Heart left ventricle (tissue), 16 donors: ENCODE measurements at places on chromosomes 6 and 20. TPM values are rescaled to one million over a fixed set of nuclear protein-coding genes. Genes with fewer than 3 reads are reported as not detected.

Gene QKI
- 451 TPM for total RNA-seq

Gene ADGRF5
- 75.6 TPM for total RNA-seq

GRCh38 chr20:39717936-39718335 lies 755.8 kb downstream of the DHX35 start:
- H3K27ac ChIP-seq = no peak overlapping the region
- DNase-seq = no peak
- H3K4me1 ChIP-seq = no peaks in the 10 kb centered on the region
- no peak overlapping the region for H3K4me3 ChIP-seq

GRCh38 chr6:28658475-28659249 lies 133.0 kb downstream of the GPX5 start:
- no peak overlapping the region for H3K27ac ChIP-seq
- no peaks in the 10 kb centered on the region for H3K36me3 ChIP-seq
- no peak for DNase-seq
- peaks cover 4% of the 10 kb centered on the region for H3K27me3 ChIP-seq
- H3K4me3 ChIP-seq = peak overlapping the region; percentile 45

Gene TCF21
- total RNA-seq = 2.1 TPM

Gene TGM3
- not detected for total RNA-seq

Gene HCRTR2
- total RNA-seq = not detected

DNA sequence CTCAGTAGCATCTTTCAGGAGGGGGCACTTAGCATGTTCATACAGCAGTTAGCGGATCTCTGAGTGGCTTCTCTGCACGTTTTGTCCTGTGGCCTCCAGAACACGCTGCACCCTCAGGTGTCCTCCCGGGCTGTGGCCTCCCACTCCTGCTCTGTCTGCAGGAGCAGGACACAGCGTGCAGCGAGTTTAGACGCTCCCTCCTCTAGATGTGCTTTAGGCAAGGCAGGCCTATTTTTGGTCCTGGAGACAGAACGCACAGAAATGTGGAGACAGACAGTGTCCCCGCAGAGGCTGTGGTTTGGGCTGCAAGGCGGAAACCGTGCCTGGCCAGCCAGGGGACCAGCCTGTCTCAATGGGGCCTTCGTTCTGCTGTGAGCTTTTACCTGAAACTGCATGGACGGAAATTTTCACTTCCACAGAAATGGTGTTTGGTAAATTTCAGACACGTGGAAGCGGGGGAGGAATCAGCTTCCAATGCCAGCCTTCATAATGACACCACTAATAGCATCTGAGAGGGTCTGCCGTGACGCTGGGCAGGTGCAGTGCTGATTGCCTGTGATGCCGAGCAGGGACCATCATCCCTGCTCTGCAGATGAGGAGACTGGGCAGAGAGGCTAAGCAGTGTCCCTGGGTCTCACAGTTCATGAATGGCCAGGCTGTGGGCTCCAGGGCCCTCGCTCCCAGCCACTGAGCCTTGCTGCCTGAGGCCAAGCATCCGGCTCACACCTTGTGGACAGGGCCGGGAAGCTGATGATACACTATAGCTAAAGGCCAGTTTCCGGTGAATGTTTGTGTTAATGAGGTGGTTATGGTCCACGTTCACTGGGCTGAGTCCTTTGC lies 120.9 kb downstream of the SYCP2 start:
- H3K4me3 ChIP-seq = no peak overlapping the region
- DNase-seq = peak; percentile 13
- H3K27me3 ChIP-seq = no peaks in the 10 kb centered on the region
- no peak overlapping the region for H3K27ac ChIP-seq
- no peaks in the 10 kb centered on the region for H3K4me1 ChIP-seq
